AG10803 (cell line): ENCODE measurements at places on chromosomes 7 and 10.

DNA sequence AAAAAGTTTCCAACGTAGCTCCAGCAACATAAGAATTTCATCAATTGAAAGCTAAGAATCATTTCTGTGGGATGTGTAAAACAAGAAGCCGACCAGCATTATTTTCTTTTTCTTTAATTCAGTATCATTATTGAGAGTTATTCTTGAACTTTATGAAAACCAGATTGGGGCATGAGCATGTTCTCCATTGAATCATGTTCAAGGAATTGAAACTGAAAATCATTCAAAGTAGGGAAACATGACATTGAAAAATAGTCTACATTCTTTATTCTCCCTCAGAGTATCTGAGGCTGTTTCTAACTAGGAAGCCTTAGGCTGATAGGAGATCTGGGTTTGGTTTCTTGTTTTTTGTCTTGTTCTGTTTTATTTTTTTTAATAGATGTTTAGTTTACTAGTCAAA lies 253.7 kb downstream of the DYNC1I1 start:
- DNase-seq: peak; percentile 54

GRCh38 chr7:98826811-98827231 lies 43.0 kb downstream of the TMEM130 start:
- peak; percentile 60 for DNase-seq

DNA sequence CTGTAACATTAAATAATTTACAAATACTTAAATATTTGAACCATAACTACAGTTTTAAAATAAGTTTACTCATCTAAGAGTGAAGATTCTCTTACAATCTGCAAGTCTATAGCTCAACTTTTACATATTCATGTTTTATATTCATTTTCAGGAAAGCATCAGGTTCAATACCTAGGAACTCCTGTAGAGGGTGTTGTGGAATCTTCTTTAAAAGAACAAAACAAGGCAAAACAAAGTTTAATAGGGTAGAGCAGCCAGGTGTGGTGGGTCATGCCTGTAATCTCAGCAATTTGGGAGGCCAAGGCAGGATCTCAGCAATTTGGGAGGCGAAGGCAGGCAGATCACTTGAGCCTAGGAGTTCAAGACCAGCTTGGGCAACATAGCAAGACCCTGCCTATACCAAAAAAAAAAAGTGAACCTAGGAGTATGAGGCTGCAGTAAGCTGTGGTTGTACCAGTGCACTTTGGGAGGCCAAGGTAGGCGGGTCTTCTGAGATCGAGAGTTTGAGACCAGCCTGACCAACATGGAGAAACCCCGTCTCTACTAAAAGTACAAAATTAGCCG lies 45.1 kb downstream of the ST8SIA6 start:
- DNase-seq: peak; percentile 6

GRCh38 chr10:69957886-69958555 lies 94.6 kb upstream of the MACROH2A2 start:
- peak; percentile 60 for DNase-seq

DNA sequence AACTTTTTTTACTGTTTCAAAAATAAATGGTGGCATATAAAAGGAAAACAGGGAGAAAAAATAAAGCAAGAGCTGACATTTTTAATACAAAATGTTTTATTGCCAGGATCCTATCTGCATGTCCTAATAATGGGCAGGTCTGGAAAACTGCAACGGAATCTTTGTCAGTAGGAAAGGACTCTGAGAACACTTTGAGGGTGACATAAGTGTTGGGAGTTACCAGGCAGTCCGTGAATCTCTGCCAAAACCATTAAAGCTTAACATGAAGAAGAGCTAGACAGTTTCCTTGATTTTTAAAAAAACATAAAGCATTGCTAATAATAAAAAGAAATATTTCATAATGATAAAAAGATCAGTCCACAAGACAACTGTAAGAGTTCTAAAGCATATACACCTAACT lies 80.7 kb downstream of the AGMO start:
- DNase-seq: no peak

GRCh38 chr10:126519992-126520391 lies 131.7 kb upstream of the ADAM12 start:
- DNase-seq: no peak

GRCh38 chr7:37336259-37336658 lies 112.4 kb downstream of the ELMO1 start:
- no peak for DNase-seq
